ENCODE measurements at places on chromosomes 7 and 10.

GRCh38 chr7:104584620-104585019 is 256.2 kb downstream of the LHFPL3 start:
- no peak for DNase-seq

DNA sequence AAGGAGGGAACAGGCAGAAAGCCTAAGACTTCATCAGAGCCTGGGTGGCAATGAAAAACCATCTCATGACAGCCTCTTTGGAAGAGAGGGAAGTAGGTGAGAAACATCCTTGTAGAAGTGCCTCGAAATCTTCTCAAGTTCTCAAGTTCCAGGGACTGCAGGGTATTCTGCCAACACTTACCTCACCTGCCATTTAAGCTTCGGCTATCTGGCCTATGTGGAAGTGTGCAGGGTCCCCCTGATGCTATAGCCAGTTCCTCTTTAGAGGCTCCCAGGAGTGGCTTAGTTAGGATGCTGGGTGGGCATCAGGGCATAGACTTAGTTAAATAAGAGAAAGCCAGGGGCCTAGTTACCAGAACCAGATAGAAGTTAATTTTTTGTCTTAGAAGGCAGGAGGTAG is 27.0 kb downstream of the ABCC2 start:
- DNase-seq = no peak

- no peak for DNase-seq
These were observed 288.8 kb downstream of the USP6NL start for GRCh38 chr10:11322698-11323097.

DNA sequence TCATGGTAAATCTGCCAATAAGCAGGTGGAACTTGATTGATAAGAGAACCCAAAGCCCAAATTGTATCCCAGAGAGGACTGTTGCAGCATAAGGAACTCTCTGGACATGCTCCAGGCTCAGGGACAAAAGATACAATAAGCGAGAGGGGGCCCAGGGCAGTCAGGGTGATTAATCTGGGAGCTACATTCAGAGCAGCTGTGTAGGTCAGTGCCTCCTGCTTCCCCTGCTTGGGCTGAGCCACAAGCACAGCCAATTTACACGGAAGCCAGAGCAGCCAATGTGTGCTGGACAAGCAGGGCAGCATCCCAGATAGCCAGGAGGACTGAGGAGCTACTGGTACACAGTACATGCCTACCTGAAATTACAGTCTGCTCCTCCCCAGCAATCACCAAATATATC is 24.2 kb downstream of the MYPN start:
- DNase-seq = no peak

- no peak for DNase-seq
These were observed 112.5 kb upstream of the IGFBP3 start for GRCh38 chr7:46033592-46033991.

- DNase-seq = no peak
These were observed 215.6 kb downstream of the CCSER2 start for GRCh38 chr10:84543948-84544347.

- no peak for DNase-seq
These were observed 109.4 kb upstream of the ADAM12 start for GRCh38 chr10:126497672-126498071.

DNA sequence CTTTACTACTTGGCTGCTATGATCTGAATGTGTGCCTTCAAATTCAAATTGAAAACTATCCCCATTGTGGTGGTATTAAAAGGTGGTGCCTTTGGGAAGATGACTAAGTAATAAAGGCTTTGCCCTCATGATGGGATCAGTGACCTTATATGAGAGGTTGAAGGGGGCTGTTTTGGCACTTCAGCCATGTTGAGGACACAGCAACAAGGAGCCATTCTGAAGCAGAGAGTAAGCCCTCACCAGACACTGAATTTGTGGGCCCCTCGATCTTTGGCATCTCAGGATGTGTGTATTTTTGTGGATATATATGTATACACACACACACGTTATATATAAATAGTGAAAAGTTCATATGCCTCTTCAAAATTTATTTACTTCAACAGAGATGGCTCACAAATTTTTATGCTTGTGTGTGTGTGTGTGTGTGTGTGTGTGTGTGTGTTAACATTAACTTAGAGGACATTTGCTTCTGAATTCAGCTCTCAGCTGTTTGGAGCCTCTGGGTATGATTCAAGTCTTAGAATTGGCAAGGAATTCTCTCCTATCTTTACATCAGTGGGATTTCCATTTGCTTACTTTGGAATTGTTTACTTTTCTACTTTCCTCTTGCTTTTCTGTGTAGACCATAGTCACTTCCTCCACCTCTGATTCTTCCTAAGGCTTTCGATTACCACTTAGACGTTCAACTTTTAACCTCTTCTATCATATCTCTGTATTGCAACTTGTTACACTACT is 66.6 kb downstream of the MAGI2 start:
- DNase-seq = no peak

GRCh38 chr10:56836659-56837058 is 475.6 kb upstream of the ZWINT start:
- no peak for DNase-seq

DNA sequence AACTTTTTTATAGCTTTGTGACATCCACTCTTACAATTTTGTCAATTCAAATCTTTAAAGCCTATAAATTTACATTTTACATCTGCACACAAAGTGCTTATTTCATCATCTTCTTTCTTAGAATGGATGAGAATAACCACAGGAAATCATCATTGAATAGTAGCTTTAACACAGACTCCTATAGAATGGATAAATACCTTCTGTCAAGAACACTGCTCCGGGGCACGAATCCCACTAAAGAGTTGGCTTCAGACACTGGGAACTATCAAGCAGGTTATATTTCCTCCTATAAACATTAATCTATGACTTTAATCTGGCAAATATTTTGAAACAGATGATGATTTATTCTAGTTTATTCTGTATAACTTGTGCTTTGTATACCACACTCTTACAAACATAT is 269.7 kb upstream of the TPK1 start:
- DNase-seq = no peak

DNA sequence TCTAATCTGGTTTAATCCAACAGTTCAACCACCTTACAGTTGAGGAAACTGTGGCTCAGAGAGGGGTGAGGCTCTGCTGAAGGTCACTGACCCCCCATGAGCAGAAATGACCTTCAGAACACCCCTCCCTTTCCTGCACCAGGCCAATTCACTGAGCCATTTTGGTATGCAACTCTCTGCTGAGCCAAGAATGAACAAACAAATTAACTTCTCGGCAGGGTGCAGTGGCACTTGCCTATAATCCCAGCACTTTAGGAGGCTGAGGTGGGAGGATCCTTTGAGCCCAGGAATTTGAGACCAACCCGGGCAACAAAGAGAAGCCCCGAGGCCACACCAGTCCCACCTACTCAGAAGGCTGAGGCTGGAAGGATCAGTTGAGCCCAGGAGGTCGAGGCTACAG is 29.8 kb downstream of the PDGFA start:
- no peak for DNase-seq

GRCh38 chr10:11895108-11895466 is 71.9 kb downstream of the PROSER2 start:
- no peak for DNase-seq

- peak; percentile 23 for DNase-seq
These were observed 147.1 kb downstream of the BUB3 start for GRCh38 chr10:123301077-123301857.

DNA sequence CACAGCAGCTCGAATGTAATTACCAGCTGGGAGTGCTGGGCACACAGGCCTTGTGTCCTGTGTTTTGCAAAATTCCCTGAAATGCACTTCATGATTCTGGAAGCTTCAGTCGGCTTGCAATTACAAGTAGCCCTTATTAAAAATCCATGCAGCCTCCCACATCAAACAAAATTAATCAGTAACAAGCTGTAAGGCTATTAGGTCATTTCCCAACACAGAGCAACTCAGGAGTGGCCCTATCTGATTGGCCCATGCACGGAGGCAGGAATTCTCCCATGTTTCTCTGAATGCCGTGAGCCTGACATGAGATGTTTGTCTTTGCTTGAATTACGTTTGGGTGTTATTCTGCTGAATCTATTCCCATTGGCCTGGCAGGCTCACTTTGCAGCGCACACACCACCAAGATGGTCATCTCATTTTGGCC is 36.9 kb downstream of the FOXL3 start:
- no peak for DNase-seq

DNA sequence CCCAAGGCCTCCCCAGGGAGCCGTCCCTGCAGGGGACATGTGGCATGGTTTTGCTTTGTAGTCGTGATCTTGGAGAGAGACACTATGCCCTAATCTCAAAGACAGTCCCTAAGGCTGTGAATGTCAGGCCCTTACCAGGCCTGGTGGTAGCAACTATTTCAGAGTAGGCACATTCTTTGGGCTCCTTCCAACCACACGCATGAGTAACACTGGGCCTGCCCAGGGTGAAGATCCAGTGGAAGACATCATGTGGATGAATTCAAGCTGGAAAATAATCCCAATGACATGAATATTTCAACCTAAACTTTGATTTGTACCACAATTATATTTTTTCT is 39.5 kb upstream of the INSIG1 start:
- no peak for DNase-seq

DNA sequence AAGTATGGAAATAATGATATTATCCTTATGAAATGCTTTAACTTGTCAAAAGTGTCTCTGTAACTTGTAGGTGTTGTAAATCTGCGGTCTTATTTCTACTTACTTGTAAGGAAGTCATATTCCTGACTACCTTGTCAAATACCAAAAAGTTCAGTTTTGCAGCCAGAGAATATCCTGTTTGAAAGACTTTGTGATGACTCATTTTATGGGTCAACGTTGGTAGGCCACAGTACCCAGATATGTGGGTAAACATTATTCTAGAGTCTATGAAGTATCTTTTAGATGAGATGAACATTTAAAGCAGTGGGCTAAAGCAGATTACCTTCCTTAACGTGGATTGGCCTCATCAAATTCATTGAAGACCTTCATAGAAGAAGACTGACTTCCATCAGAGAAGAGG is 195.3 kb downstream of the PPP1R9A start:
- no peak for DNase-seq

- no peak for DNase-seq
These were observed 76.5 kb upstream of the FGL2 start for GRCh38 chr7:77276120-77276519.

DNA sequence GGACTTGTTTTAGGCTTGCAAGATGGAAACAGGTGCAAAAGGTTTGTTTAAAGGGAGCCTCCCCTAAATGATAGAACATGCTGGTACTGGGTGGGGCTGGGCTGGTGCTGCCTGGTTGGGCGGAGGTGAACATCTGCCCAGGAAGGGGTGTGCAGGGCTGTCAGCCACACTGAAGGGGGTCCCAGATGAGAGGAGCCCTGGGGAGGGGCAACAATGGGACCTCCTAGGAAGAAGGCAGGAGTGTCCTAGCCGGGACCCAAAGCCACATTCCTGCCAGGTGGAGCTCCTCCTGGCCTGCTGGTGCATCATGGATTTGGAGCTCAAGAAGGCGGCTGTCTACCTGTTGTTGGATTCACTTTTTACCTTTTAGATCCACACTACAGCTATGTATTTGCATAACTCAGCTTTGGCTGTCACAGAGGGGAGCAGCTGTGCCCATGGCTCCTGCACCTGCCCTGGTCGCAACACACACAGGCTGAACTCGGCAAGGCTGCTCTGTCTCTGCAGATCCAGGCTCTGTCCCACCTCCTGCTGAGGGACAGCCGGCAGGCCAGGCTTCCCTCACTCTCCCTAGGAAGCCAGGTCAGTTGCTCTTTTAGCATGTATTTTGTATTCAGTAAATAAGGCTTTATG is 59.9 kb downstream of the ADARB2 start:
- peak; percentile 4 for DNase-seq

GRCh38 chr7:12519682-12520009 is 50.9 kb upstream of the SCIN start:
- no peak for DNase-seq

DNA sequence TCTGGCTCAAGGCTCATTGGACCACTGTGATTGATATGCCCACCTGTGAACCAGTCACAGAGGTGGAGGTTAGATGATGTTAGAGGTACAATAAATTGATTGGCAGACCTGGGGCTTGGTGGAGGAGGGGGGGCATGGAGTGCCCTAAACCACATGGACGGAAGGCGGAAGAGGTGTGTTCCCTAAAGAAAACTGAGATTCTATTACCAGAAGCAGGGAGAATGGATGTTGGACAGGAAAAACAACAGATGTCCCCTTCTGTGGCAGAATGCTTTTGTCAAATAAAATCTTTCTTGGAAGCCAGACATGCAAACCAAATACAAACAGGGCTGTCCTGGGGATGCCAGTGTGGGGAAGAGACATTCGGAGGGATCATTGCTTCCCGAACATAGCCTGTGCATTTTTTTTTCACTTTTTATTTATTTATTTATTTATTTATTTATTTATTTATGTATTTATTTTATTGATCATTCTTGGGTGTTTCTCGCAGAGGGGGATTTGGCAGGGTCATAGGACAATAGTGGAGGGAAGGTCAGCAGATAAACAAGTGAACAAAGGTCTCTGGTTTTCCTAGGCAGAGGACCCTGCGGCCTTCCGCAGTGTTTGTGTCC is 433.9 kb downstream of the RPS24 start:
- no peak for DNase-seq

DNA sequence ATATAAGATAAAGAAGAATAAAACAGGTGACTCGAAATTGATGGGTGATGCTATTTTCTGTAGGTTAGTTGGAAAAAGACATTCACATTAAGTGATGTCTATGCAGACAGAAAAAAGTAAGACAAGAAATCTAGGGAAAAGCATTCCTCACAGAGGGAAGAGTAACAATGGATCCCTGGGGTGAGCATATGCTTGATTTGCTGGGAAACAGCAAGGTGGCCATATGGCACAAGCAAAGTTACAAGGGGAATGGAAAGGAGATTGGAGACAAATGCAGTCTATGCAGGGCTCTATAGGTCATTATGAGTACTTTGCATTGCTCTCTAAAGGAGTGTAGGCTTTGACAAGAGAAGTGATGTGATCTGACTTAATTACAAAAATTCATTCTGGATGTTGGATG is 90.9 kb upstream of the ZNF804B start:
- no peak for DNase-seq

GRCh38 chr10:94427166-94427565 is 24.8 kb downstream of the TBC1D12 start:
- no peak for DNase-seq

DNA sequence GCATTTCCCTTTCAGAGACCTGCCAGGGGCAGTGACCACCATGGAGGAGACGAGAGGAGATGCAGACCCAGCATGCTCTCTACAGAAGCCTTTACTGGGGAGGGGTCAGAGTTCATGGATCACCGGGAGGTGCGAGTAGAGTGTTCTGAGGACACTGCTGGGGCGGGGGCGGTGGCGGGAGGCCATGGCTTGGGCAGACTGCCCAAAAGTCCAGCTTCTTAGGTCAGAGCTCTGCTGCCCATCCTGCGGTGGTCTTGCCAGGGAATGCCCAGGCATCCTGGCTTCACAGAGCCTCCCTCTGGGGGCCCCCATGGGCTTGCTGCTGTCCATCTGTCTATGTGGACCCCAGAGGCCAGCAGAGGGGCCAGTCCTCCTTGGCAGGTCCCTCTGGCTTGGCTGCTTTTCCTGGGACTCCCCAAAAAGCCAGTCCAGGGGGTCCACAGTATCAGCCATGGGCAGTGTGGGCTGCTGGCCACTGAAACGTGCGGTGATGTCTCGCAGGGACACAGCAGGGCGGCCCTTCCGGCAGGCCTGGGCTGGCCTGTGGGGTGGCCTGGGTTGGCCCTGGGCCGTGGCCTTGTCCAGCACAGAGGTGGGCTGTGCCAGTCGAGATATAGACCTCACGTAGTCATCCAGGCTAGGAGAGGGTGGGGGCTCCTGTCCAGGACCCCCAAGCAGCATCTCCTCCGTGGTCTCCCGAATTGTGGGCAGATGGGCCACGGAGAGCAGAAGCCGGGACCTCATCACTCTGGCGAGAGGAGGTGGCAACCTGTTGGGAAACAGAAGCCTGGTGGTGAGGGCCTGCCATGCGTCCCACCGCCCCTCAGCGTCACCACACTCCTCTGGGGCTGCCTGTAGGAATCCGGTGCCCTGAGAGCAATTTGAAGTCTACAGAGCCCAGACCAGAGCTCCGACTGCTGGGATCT is 1.1 kb downstream of the DEPP1 start:
- no peak for DNase-seq
